ENCODE measurements at places on chromosomes 4 and X. TPM values are rescaled to one million over a fixed set of nuclear protein-coding genes. Genes with fewer than 3 reads are reported as not detected.

DNA sequence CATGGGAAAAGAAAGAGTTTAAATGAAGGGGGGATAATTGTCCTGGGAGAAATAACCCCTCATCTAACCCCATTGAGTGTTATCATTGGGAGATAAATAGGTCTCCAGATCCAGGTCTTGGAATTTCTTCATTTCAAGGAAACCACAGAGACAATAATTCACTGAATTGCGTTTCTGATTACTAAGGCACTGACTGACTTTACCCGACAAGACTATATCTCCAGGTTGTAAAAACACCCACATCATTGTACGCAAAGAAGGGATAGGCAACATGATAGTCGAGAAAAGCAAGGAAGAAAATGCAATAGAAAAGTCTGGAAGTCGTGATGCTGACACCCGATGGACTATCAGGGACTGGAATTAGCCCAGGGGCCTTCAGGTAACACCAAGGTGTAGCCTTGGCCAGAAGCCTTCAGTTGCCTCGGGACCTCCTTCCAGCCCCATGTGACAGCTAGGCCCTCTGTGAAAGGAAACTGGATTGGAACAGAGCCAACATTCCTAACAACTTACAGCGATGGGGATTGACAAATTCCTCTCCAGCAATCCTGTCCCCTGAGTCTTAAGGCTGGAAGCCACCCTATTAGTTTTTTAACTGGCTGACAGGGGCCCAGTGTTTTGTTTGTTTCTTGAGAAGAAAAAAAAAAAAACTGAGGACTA lies 46.5 kb upstream of the RAB9B start:
- H3K36me3 ChIP-seq = no peaks in the 10 kb centered on the region
- DNase-seq = no peak
- H3K27ac ChIP-seq = no peak overlapping the region
- peaks cover 10% of the 10 kb centered on the region for H3K27me3 ChIP-seq

DNA sequence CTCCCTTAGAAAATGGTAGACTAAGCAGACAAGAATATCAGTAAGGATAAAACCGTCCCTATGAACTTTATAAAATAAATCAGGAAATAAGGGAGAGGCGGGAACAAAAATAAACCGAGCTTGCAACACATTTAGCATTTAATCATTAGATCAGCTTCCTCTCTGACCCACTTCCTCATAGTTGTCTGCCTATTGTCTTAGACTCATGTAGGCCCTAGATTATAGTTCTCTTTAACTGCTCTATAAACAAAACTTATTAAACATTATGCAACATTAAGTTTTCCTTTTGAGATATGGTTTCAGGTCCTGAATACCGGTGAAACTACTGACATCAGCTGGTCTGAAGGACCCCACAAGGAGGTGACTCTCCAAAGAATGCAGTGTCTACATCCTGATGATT lies 15.8 kb upstream of the SRD5A3 start:
- H3K27me3 ChIP-seq = no peaks in the 10 kb centered on the region
- H3K4me3 ChIP-seq = no peak overlapping the region
- no peaks in the 10 kb centered on the region for H3K4me1 ChIP-seq
- H3K27ac ChIP-seq = no peak overlapping the region

- H3K27ac ChIP-seq = no peak overlapping the region
- no peak overlapping the region for H3K4me3 ChIP-seq
- no peaks in the 10 kb centered on the region for H3K27me3 ChIP-seq
- H3K36me3 ChIP-seq = no peaks in the 10 kb centered on the region
- peak; percentile 50 for DNase-seq
Measured at GRCh38 chr4:41384992-41385391, 128.3 kb downstream of the UCHL1 start.

- DNase-seq = no peak
- H3K36me3 ChIP-seq = no peaks in the 10 kb centered on the region
Measured at GRCh38 chr4:59818656-59819055, 1381.5 kb upstream of the ADGRL3 start.

Gene CPLX1
- total RNA-seq = 1.8 TPM

GRCh38 chr4:1047106-1047975 lies 35.9 kb downstream of the FGFRL1 start:
- no peak overlapping the region for H3K4me3 ChIP-seq
- DNase-seq = no peak
- no peak overlapping the region for H3K27ac ChIP-seq
- no peaks in the 10 kb centered on the region for H3K36me3 ChIP-seq
- H3K4me1 ChIP-seq = peaks cover 25% of the 10 kb centered on the region
